ENCODE measurements at places on chromosomes 1 and 21. TPM values are rescaled to one million over a fixed set of nuclear protein-coding genes. Genes with fewer than 3 reads are reported as not detected.

PAFAH2 gene
- 9.5 TPM for total RNA-seq

CYP4B1 gene
- total RNA-seq = not detected

RYR2 gene
- total RNA-seq = not detected

SERPINC1 gene
- not detected for total RNA-seq

CCSAP gene
- 11.4 TPM for total RNA-seq

Measured in activated naive CD4-positive, alpha-beta T cell treated with anti-CD3 and anti-CD28 coated beads, Interleukin-2, amount 50 U/mL, for 72 hours (primary cell).